Activated CD4-positive, alpha-beta T cell treated with anti-CD3 and anti-CD28 coated beads, Interleukin-2, amount 50 U/mL, for 48 hours (primary cell): ENCODE measurements at places on chromosomes 16 and 17.

GRCh38 chr17:69271023-69271422 lies 42.4 kb upstream of the ABCA10 start:
- no peak for DNase-seq

DNA sequence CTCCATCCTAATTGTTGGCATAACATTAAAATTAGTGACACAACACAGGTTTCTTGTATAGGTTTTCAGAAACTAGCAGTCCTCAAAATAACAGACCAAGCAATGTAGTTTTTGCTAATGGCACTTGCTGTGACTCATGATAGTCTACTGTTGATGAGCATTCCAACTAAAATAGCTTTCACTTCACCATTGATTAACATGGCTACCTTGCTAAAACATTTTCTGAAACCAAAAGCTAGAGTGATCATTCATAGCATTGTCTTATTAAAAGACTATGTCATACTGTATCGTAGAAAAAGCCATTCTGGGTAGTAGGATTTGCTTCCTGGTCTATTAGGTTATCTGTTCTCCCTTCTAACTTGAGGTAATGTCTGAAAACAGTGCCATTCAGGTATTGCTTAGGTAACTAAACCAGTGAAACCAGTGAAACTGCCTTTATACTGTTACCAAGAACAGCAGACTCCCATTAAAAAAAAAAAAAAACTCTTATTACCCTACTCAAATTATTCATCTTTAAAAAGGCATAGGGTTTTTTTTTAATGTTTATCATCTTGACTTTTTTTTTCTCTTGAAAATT lies 2.5 kb upstream of the CLTC start:
- no peak for DNase-seq

DNA sequence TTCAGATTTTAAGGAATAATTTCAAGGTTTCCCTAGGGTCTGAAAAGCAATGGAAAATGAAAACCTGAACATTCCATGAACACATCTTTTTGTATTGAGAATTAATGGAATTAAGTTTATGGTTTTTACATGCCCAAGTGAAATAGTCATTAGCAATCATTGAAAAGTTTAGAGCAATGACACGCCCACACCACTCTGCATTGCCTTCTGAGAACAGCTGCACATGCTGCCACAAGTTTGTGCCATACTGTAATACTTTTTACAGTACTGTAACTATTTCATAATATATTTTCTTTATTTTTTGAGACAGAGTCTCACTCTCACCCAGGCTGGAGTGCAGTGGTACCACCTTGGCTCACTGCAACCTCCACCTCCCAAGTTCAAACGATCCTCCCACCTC lies 345.2 kb upstream of the PMFBP1 start:
- DNase-seq = no peak

DNA sequence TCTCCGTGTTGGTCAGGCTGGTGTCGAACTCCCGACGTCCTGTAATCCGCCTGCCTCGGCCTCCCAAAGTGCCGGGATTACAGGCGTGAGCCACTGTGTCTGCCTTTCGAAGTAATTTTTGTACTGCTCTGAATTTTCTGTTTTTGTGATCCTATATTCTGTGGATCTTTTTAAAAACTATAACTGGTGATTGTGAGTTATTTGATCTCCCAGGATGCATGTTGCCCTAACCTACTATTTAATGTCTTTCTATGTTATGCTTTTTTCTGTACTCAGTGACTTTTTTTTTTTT lies 2.5 kb downstream of the RSPRY1 start:
- no peak for DNase-seq

GRCh38 chr17:75456039-75456416 lies 407 bp upstream of the TMEM94 start:
- no peak for DNase-seq

- DNase-seq = no peak
Measured at GRCh38 chr16:88655053-88655732, 4.3 kb upstream of the CYBA start.
